A673 (cell line): ENCODE measurements at places on chromosomes 13 and 19. TPM values are rescaled to one million over a fixed set of nuclear protein-coding genes. Genes with fewer than 3 reads are reported as not detected.

CEACAM4 gene
- not detected in 2 replicates for total RNA-seq

KCNRG gene
- total RNA-seq, result 1.4 and 2.1 TPM in 2 replicates

SRRM5 gene
- total RNA-seq, result 0.62 and 0.66 TPM in 2 replicates

SLC15A1 gene
- total RNA-seq, result not detected in 2 replicates

LRP3 gene
- 39.4 and 42.0 TPM in 2 replicates for total RNA-seq

SMIM44 gene
- not detected in 2 replicates for total RNA-seq

LILRA1 gene
- not detected in 2 replicates for total RNA-seq

THSD1 gene
- 0.13 and 0.39 TPM in 2 replicates for total RNA-seq

KLHL1 gene
- total RNA-seq, result not detected in 2 replicates

TMEM86B gene
- 4.8 and 6.1 TPM in 2 replicates for total RNA-seq

MIR17HG gene
- 13.7 and 15.8 TPM in 2 replicates for total RNA-seq

OR7A10 gene
- total RNA-seq, result not detected in 2 replicates

CNN1 gene
- 0.60 TPM in 1 of 2 replicates, not detected in the other for total RNA-seq

NPAS1 gene
- total RNA-seq, result 2.1 and 2.4 TPM in 2 replicates

CBLC gene
- total RNA-seq, result not detected in 2 replicates

SLC10A2 gene
- not detected in 2 replicates for total RNA-seq

SLC6A16 gene
- total RNA-seq, result 3.7 and 4.4 TPM in 2 replicates

LINGO3 gene
- not detected in 2 replicates for total RNA-seq

RPS15 gene
- 1,685 and 1,696 TPM in 2 replicates for total RNA-seq

ZNF433 gene
- total RNA-seq, result 2.2 and 3.0 TPM in 2 replicates

MUC16 gene
- total RNA-seq, result not detected in 2 replicates

SIGLEC14 gene
- total RNA-seq, result not detected in 2 replicates

ADPRHL1 gene
- total RNA-seq, result 3.9 and 4.4 TPM in 2 replicates
